Common myeloid progenitor, CD34-positive (primary cell): ENCODE measurements at places on chromosomes 6 and 20.

DNA sequence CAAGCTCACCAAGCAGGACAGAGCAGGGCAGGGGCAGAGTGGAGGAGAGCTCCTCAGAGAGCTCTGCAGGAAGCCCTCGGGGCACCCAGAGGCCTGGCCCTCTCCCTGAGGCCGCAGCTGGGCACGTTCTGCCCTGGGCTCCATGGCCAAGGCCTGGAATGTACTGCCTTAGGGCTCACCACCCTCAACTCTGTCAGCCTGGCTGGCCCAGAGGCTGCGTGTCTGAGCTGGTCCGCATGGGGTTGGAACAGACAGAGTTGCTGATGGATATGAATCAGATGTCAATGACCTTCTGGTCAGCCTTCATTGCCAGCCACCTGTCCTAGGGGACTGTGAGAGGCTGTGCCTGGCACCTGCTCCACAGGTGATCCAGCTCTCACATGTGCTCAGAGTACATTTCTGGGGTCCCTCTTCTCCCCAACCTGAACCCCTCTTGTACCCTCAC, 33.2 kb upstream of the PCMTD2 start:
- no peak for DNase-seq

DNA sequence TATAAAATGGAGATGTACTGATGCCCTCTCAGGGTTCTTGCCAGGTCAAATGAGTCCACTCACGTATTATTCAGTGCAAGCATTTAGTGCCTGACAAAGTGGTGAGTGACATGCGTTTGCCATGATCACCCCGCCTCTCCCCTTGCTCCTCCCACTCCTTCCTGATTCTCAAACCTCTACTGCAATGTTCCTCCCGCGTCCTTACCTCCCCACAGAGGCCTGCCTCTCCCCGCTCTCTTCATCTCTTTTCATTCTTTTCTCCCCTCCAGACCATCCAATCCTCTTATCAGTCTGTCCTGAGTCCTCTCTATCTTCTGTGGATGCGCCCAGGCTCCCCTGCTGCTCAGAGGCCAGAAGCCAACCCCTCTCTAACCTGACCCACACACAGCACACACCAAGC, 40.7 kb downstream of the KCNK5 start:
- DNase-seq, result no peak

DNA sequence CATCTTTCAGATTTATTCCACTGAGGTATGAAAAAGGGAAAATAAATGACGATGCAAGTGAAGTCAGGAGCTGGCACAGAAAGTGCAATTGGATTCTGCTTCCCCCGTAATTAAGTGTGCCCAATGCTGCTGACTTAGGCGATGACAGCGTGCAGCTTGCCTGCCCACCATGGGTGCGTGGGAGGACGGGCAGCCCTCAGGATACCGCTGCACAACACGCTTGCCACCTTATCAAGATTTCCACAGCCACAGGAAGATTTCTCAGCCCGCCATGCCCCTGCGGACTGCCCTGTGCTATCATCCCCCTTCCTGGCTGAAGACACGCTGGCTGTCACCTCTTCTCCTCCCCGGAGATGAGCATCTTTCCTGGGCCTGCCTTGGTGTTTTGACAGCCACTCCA, 103.3 kb upstream of the BACH2 start:
- no peak for DNase-seq

DNA sequence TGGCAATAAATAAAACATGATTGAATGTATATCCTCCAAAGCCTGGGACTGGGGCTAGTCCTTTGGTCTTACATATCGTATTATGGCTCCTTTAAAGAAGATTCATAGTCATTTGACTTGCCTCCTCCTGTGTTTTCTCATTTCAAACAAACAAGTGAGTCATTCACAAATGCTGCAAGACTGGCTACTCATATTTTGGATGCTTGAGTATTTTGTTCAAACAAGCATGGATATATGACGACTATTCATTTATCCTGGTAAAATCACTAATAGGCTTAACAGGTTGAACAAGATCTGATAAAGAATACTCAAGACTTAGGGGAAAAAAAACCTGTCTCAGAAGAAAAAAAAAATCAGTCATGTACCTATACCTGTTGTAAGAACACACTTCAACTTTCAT, 111.1 kb upstream of the CCDC28A start:
- DNase-seq, result no peak

DNA sequence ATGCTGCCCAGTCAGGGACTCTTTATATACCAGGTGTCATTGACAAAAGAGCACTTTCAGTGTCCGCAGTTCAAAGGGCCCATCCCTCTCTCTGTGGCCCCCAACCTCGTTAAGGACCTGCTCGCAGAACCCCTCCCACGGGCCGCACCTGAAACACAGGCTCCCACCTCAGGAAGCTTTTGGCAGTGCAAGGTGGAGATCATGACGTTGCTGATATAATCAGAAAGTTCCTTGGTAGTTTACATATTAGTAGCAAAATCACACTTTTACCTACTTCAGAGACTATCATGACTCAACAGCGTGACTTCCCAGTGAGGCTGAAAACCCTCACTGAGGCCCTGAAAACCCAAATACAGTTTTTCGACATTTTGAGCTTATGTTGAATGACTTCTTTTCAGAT, 4.1 kb downstream of the TTLL2 start:
- no peak for DNase-seq

- no peak for DNase-seq
Measured at GRCh38 chr6:148924226-148925012, 177.6 kb downstream of the UST start.

GRCh38 chr6:162069995-162070394, 657.6 kb downstream of the PRKN start:
- no peak for DNase-seq

GRCh38 chr6:138383776-138384175, 6.1 kb downstream of the SMIM28 start:
- DNase-seq, result no peak

- DNase-seq, result no peak
Measured at GRCh38 chr20:32603046-32603726, 18.1 kb upstream of the NOL4L start.

- DNase-seq, result no peak
Measured at GRCh38 chr6:144534180-144534579, 249.0 kb downstream of the UTRN start.

- DNase-seq, result peak; percentile 95
Measured at GRCh38 chr6:21914121-21914973, 320.8 kb downstream of the SOX4 start.

GRCh38 chr6:15406452-15406851, 160.6 kb downstream of the JARID2 start:
- DNase-seq, result no peak

GRCh38 chr6:45548657-45549515, 171.2 kb upstream of the SUPT3H start:
- DNase-seq, result no peak

GRCh38 chr20:63062188-63063140, 55.7 kb upstream of the BHLHE23 start:
- no peak for DNase-seq

GRCh38 chr20:54792688-54793087, 317.3 kb downstream of the DOK5 start:
- no peak for DNase-seq

- peak; percentile 36 for DNase-seq
Measured at GRCh38 chr6:115058414-115059211, 715.8 kb upstream of the HS3ST5 start.
